NCI-H460 (cell line): ENCODE measurements at places on chromosomes 13 and 19.
A peak's percentile ranks its signal among the peaks of the same experiment; 100 is the strongest.

GRCh38 chr13:113728571-113729054 is 30.4 kb upstream of the TMEM255B start:
- DNase-seq = no peak

DNA sequence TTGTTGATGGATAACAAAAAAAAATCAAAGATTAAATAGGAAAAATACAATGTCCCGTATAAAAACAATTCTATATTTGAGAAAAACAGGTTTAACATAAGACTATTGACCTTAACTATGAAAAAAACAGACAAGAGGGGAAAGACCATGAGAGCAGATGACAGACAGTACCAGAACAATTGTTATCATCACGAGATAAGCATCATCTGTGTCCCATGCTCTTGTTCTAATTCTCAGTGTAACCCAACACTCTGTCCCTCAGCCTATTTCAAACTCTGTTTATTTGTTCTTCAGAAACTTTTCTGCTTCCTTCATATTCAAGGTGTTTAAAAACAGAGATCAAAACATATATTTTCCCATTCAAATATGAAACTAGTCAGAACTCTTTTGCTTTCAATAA is 216.4 kb downstream of the PCDH9 start:
- no peak for DNase-seq

GRCh38 chr13:97621631-97622030 is 187.7 kb downstream of the RAP2A start:
- DNase-seq = no peak

DNA sequence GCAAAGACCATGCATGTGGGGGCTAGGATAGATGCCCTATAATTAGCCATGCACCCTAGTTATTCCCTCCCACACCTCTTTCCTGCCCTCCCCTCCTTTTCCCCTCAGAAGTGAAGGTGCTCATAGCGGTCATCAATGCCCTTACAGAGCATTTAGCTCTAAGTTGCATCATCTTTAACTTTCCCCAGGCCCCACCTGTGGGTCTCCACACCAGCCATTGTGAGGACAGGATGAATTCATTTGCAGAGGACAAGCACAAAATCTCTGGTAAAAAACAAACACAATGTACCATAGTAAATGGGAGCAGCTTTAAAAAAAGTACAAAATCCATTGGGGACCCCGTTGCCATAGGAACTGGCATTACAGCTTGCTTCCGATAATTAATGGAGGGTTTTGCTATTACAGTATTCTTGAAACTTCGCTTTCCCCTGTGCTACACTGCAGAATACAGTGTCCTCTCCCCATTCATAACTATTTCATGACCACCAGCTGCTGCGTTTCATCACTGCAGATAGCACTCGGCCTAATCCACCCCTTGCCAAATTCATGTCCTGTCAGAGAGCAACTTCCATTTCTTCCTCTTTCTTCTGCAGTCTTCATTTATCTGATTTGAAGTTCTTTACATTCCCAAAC is 110.5 kb downstream of the ZDHHC20 start:
- no peak for DNase-seq

GRCh38 chr13:37187105-37187504 is 81.6 kb upstream of the CSNK1A1L start:
- DNase-seq = no peak

GRCh38 chr13:51032831-51033230 is 78.2 kb downstream of the C13orf42 start:
- no peak for DNase-seq

DNA sequence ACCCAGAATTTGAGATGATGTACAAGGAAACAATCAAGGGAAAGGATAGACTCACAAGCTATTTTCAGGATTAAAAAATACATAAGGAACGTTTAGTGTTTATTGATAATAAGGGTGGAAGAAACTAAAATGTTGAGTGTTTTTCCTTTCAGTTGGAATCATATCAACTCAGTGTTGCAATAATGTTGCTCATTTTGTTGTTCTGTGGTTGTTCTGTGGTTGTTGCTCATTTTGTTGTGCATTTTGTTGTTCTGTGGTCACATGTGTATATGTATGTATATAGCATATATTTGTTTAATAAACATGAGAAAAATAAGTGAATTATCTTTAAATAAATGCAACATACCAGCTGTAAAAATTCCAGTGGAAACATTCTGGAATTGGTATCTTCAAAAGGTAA is 262.4 kb upstream of the SPRY2 start:
- DNase-seq = no peak

- no peak for DNase-seq
These were observed 133.5 kb upstream of the IRS2 start for GRCh38 chr13:109919715-109920375.

- DNase-seq = peak; percentile 6
These were observed 102.8 kb downstream of the EFNB2 start for GRCh38 chr13:106432636-106433035.

DNA sequence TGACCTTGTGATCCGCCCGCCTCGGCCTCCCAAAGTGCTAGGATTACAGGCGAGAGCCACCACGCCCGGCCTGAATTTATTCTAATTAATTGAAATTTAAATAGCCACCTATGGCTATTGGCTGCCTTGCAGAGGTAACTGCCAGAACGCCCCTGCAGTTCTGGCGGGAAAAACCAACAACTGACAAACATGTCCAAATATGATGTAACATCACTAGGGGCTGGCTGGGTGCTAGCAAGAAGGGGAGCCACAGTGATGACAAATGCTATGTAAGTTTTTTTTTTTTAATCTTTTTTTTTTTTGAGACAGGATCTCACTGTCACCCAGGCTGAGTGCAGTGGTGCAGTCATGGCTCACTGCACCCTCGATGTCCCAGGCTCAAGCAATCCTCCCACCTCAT is 12.9 kb downstream of the ZSWIM9 start:
- DNase-seq = no peak

DNA sequence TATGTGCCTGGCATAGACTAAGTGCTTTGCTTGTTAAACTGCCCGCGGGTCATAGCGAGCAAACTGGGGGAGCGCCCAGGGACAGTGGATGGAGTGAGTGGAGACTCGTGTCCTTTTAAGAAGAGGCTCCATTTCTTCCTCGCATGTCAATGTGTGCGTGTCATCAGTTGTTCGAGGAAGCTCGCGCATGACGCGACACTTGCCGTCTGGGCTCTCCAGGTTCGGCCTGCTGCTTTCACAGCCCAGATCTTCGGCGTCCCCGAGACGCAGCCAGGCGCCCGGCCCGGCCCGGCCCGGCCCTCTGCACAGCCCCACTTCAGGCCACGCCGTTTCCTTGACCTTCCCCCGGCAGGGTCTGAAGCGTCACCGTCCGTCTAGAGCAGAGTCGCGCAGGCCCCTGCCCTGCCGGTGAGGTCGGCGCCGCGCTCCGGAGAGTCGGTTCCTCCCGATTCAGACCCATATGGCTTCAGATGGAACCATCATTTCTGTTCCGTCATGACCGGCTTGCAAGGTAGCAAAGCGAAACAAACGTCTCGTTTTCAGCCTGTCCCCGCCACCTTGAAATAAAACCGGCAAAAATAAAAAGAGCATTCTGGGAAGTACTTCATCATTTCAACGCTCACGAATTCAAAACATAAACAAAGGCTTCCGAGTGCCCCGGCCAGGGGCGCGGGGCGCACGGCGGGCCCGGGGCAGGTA is 599 bp upstream of the ARHGEF7 start:
- no peak for DNase-seq
